ENCODE measurements at places on chromosomes 7 and 10.

- no peak for DNase-seq
Observed at GRCh38 chr10:113486531-113486930, 66.3 kb upstream of the HABP2 start.

DNA sequence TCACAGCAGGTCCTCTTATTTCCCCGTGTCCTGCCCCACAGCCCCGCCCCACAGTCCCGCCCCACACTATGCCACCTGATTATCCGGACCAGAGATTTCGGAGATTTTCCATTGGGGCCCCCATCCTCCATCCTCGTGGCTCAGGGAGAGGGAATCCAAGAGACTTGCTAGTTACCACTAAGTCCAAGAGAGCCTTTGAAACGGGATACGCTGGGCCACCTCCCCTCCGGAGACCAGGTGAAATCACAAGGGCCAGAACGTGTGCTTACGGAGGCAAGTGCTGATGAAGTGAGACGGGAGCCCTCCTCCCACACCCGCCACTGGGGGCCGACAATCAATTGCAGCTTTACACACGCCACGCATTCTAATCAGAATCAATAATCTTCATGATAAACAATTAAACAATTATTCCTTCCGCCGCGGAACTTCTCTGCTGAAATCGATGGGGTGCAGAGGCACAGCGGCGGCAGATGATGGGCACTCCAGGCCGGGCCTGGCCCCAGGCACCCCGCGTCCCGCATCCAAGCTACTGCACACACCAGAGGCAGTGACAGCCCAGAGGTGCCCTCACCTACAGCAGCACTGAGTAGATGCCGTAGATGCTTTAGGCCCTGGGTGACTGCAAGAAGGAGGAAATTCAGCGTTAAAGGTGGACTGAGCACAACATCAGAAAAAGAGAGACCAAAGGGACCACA lies 534.0 kb upstream of the FOXK1 start:
- no peak for DNase-seq

GRCh38 chr10:15180736-15181135 lies 12.2 kb upstream of the NMT2 start:
- DNase-seq, result no peak

DNA sequence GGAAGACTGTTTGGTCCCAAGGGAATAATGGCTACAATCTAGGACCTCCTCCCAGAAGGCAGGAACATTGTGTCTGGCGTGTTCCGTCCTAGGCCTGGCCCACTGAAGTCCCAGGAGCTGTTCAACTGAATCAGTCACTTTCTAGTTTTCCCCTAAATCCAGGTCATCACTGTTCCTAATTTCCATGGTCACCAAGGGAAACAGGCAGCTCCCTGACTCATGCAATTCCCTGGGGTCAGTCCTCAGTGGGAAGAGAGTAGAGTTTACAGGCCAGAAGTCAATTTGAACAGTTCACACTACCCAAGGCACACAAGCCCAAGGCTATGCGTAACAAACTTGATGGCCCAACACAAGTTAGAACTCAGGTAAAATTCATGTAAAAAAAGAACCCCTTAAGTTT lies 44.0 kb downstream of the CREB3L2 start:
- no peak for DNase-seq

- DNase-seq, result no peak
Observed at GRCh38 chr10:29957236-29957635, 102.2 kb downstream of the JCAD start.

DNA sequence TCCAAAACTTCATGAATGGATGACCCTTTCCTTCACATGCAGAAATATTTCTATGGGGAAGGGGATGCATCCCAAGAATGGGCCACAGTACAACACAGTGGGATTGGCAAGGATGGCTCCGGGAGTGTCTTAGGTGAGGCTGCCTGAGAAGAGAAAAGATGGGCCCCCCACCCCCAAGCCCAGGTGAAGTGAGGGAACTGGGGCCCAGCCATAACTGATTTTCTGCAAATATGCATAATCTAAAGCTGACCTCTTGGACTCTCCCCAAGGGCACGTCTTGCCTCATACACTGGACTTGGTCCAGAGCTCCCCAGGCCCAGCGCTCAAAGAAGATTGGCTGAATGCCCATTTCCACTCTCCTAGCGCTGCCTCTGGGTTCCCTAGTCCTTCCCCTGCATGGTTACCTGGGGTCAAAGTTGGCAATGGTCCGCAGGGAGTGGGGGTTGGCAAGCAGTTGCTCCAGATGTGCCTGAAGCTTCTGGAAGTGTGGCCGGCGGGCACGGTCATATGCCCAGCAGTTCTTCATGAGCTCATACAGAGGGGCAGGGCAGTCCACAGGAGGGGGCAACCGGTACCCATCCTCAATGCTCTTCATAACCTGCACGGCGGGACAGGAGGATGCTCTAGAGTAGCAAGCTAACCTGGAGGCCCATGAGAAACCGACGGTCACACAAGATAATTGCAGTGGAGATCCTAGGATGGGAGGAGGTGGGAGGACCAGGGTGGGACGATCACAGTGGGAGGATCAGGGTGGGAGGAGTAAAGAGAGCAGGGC lies 12.3 kb downstream of the ZYX start:
- no peak for DNase-seq

DNA sequence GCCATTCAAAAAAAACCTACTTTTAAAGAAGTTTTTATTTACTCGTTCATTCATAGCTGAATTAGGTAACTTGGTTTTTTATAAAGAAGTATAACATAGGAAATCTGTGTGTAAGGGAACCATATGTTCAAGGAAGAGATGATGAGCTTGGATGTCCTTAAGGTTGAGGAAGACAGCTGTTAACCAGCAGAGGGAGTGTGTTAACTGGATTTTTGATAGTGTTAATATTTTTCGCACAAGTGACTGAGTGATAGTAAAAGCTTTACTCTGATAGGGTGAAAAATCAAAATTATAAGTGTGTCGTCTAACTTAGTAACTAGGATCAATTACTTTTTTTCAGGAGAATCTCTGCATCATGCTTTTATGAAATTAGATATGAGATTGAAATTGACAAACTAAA lies 134.7 kb downstream of the ARL5B start:
- DNase-seq, result no peak

DNA sequence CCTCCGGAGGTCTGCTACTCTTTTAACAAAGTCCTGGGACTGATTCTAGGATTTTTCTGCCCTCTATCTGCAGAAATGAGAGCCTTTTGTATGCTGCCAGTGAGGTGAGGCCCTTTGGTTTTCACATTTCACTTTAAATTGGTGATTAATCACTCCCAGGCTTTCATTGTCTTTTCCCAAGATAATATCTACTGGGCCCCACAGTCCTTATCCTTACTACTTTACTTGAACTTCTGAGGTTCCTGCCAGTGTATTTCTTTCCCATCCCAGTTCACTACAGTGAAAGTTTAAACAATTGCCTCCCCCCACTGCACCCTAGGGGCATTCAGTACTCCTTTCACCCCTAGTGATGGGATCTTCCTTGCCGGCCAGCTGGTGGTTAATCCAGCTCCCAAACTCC lies 127.4 kb upstream of the INHBA start:
- no peak for DNase-seq

DNA sequence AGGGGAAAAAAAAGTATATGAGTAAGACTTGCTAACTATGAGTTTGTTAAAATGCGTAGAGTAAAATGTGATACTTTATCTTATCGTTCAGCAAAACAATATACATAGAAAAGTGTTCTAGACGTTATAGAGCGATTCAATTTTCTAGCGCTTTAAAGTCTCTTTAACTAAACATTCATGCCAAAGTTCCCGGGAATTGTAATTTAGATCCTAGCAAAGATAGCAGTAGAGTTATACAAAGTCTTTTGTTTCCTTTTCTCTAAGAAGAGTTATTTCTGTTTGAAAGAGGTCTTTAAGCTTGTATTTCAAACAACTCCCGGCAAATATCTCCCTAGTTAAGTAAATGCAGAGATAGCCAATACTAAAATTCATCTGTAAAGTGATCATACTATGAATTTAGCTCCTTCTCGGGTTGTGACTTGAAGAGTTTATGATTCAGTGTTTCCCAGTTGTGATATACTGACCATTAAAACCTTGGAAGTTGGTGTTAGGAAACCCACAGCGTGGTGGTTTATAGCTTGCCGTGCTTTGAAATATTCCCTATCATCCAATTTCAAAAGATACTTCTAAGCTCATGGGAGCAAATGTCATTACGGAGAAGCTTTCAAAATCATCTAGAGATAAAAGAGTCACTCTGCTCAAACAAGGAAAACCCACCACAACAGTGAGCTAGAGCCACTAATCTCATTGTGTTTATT lies 171.7 kb downstream of the CSTF2T start:
- no peak for DNase-seq

DNA sequence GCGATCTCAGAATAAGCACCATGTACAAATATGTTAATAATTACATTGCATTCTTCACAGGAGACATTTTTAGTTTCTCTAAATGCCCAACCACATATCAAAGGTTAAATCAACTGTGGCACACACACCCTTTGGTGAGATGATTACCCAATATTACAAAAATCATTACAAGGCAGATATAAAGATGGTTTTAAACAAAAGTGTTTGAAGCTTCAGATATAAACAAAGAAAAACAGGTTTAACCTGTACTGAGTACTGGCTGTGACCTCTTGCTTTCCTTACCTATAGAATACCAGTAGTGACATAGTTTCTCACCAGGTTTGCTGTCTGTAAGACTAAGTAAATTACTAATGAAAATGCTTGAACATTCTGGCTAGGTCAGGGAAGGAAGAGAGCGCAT lies 360.0 kb upstream of the IGFBP3 start:
- no peak for DNase-seq

- DNase-seq, result no peak
Observed at GRCh38 chr7:98398567-98399372, 2.1 kb downstream of the BAIAP2L1 start.

GRCh38 chr10:89342206-89342958 lies 14.6 kb downstream of the IFIT3 start:
- DNase-seq, result no peak

DNA sequence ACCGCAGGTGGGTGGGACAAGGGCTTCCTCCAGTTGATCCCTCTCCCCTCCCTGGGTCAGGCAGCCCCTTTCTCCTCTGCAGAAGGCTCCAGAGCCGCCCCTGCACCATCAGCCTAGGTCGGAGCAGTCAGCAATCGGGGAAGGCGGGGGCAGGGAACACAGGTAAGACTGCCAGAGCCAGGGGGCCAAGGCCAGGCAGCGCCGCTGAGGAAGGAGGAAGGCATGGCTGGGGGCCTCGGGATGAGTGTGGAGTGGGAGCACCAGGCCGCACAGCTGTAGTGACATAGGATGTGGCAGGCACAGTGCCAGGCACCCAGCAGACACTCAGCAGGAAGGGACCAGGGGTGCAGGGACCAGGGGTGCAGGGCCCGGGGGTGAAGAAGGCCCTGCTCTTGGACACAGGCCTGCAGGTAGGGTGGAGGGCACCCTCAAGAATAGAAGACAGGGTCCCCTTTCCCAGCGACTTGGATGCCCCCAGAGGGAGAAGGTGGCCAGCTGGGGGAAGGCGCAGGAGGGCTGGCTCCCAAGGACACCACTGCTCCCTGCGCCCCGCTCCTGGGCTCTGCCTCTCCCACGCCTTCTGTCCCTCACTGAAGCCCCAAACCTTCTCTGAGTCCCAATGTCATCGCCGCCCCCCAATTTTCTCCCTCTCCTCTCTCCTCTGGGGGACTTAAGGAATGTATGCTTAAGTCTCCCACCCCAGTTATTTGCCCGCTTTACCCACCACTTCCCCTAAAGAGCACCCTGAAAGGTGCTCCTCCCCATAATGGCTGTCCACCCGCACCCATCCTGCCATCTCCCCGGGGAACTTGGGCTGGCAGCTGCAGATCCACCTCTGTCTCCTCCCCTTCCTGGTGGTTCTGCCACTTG lies 38.5 kb downstream of the CAMK2B start:
- DNase-seq, result no peak

DNA sequence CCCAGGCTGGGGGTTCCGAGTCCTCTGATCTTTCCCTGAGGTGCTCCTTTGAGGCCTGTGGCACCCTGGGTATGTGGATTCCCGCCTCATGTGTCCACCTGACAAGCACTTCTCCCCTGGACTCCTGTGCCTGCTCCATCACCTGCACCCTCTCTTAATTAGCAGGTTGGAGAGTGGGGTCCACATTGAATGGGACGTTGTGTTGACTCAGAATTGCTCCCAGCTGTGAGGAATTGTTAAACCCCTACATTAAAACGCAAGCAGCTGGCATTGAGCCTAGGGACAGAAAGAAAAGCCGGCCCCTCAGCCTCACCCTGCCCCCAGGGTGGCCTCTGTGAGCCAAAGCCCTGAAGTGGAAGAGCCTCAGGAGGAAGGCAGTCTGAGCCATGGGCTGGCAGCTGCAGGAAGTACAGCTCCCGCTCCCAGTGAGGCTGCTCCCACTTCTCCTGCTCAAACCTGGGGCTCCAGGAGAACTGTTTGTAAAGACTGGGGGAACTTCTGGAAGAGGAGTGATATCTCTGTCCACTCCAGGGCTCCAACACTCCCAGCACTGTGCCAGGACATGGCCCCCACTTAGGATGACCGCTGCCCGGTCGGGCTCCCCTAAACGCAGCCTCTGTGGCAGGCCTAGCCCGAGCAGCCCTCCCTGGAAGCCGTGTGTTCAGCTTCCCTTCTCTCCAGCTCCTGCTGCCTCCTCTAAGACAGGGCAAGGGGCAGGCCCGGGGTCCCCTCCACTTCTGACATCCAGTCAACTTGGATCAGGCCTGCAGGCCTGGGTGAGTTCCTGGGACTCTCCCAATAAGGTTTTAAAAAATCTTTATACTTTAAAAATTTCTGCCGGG lies 1.8 kb upstream of the OPN4 start:
- DNase-seq, result no peak

- DNase-seq, result no peak
Observed at GRCh38 chr7:11655642-11656041, 176.4 kb downstream of the THSD7A start.

GRCh38 chr7:143484119-143484518 lies 6.4 kb downstream of the TAS2R41 start:
- DNase-seq, result no peak
